ENCODE measurements at places on chromosomes 12 and 14. TPM values are rescaled to one million over a fixed set of nuclear protein-coding genes. Genes with fewer than 3 reads are reported as not detected.

GLRX5 gene
- total RNA-seq: 23.4 TPM

FAM181A gene
- total RNA-seq: not detected

LRFN5 gene
- not detected for total RNA-seq

TAS2R42 gene
- total RNA-seq: not detected

TBX5 gene
- total RNA-seq: not detected

PELI2 gene
- total RNA-seq: 24.9 TPM

GRCh38 chr12:9869307-9870161, at the start of gene CLEC2B:
CLEC2B (minus strand) TSS chr12:9869354.
- no peaks in the 10 kb centered on the region for H3K27me3 ChIP-seq
- H3K4me3 ChIP-seq: peak within 1 kb of the TSS; percentile 99
- DNase-seq: peak; percentile 80
- peak within 1 kb of the TSS; percentile 99 for H3K27ac ChIP-seq
- H3K36me3 ChIP-seq: no peaks in the 10 kb centered on the region

DNA sequence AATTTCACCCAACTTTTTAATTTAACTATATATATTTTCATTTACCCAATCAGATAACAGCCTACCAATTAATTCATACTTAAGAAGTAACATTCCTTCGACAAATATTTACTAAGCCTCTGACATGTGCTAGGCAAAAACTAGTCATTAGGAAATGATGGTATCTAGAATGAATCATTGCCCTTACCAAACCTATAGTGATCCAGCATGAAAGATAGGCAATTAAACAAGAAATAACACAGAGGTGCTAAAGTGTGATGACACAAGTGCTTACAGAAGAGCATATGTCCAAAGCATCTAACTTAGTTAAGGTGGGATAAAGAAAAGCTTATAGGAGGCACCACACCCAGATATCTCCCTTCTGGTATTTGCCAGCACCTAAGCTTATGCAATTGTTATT, 166.5 kb upstream of the RASSF8 start:
- H3K4me1 ChIP-seq: no peaks in the 10 kb centered on the region
- no peaks in the 10 kb centered on the region for H3K27me3 ChIP-seq
- H3K36me3 ChIP-seq: no peaks in the 10 kb centered on the region
- H3K27ac ChIP-seq: no peak overlapping the region
- DNase-seq: no peak

DNA sequence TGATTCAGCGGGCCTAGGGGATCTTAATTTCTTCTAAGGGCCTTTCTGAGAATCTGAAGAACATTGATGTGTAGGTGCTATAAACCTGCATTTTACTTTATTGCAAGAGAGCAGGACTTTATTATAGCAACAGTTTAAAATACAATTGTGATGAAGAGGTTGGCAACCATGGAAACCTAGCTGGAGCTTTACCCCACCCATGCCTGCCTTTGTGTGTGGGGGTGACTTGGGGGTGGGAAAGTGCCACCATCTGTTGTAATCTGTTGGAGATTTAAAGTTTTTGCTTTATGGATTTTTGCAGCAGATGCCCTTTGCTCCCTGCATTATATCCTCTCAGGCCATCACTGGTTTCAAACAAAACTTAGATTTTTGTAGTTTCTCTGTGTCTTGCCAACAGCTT, 64.6 kb downstream of the ATG14 start:
- peaks cover 17% of the 10 kb centered on the region for H3K36me3 ChIP-seq
- H3K27me3 ChIP-seq: no peaks in the 10 kb centered on the region
- no peak for DNase-seq
- no peak overlapping the region for H3K27ac ChIP-seq
- peaks cover 3% of the 10 kb centered on the region for H3K4me1 ChIP-seq

DNA sequence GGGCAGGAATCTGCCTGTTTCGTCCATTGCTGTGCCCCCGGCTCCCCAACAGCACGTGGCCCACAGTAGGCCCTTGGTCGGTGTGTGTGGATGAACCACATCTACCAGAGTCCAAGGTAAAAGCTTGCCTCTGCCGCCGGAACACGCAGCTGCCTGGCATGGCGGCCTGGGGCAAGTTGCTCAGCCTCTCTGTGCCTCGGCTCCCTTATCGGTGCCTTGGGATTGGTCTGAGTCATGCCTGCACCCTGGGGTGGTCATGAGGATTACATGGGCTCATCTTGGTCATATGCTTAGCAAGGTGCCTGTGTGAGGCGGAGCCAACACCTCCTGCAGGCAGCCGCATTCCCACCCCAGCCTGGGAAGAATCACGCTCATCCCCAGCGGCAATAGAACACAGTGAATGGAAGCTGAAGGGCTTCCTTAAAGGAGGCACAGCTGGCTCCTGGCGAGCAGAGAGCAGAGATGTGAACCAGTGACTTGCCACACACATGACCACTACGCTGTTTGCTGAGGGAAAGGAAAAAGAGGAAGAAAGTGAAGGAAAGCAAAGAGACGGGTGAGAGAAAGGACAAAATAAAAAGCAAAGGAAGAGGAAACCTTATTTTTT, 5.5 kb upstream of the SCARB1 start:
- no peak overlapping the region for H3K27ac ChIP-seq
- no peaks in the 10 kb centered on the region for H3K27me3 ChIP-seq
- H3K4me3 ChIP-seq: no peak overlapping the region
- H3K4me1 ChIP-seq: peaks cover 12% of the 10 kb centered on the region
- H3K36me3 ChIP-seq: no peaks in the 10 kb centered on the region

DNA sequence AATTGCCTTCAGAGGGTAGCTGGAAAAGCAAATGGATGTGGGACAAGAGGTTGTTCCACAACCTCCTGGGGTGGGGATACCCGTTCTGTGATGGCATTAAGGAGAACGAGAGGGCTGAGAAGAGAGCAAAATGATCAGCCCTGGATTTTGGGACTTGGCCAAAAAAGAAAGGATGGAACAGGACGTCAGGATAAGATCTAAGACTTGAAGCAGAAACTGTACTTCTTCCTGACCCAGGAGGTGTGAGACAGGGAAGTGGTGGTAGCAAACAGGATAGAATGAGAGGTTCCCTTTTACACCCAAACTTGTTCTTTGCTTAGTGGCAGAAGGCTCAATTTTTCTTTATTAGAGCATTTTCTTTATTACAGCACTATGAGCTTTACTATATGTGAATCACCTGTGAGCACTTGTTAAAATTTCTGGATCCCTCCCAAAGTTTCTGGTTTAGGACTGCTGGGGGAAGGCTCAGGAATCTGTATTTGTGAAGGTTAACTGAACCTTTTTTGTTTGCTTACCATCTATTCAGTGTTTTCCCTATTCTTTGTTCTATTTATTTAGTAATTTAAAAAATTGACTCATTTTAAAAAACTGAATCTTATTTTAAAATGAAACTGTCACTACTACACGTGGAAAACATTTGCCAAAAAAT, 59.2 kb downstream of the ERC1 start:
- H3K27me3 ChIP-seq: no peaks in the 10 kb centered on the region
- no peak overlapping the region for H3K27ac ChIP-seq
- no peak overlapping the region for H3K4me3 ChIP-seq
- H3K4me1 ChIP-seq: no peaks in the 10 kb centered on the region
- no peaks in the 10 kb centered on the region for H3K36me3 ChIP-seq

GRCh38 chr12:34163443-34163842, 141.1 kb downstream of the ALG10 start:
- no peaks in the 10 kb centered on the region for H3K4me1 ChIP-seq
- no peak overlapping the region for H3K27ac ChIP-seq
- no peak overlapping the region for H3K4me3 ChIP-seq
- no peak for DNase-seq

DNA sequence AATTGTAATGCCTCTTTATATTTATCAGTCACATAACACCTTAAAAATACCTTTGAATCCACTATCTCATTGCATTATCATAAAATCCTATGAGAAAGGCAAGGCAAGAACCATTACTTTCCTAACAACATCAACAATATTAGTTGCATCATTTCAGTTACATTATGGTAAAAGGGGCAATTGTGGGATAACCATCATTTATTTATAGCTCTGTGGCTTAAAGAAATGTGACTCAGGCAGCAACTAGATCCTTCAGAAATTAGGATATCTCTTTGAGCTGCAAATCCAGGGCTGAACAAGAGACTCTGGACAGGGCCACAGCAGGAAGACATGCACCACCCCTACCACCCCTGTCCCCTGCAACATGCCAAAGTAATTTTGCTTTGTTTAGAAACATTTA, 36.4 kb downstream of the EPS8 start:
- no peaks in the 10 kb centered on the region for H3K4me1 ChIP-seq
- no peak overlapping the region for H3K27ac ChIP-seq
- no peaks in the 10 kb centered on the region for H3K36me3 ChIP-seq
- H3K4me3 ChIP-seq: no peak overlapping the region

GRCh38 chr12:68306564-68306963, 25.6 kb downstream of the MDM1 start:
- H3K27ac ChIP-seq: no peak overlapping the region
- H3K36me3 ChIP-seq: peaks cover 33% of the 10 kb centered on the region
- H3K27me3 ChIP-seq: no peaks in the 10 kb centered on the region
- no peaks in the 10 kb centered on the region for H3K4me1 ChIP-seq
- DNase-seq: no peak

DNA sequence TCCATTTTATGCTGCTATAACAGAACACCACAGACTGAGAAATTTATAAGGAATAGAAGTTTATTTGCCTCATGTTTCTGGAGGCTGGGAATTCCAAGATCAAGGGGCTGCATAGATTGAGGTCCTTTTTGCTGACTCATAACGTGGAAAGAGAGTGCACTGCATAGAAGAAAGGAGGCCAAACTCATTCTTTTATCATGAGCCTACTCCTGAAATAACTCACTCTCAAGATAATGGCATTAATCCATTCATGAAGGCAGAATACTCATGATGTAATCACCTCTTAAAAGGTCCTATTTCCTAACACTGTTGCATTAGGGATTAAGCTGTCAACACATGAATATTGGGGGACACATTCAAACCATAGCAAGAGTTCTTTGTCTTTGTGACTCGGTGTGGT, 60.0 kb upstream of the FBXO33 start:
- no peak overlapping the region for H3K27ac ChIP-seq
- H3K4me1 ChIP-seq: no peaks in the 10 kb centered on the region
- no peaks in the 10 kb centered on the region for H3K36me3 ChIP-seq
- no peak overlapping the region for H3K4me3 ChIP-seq
- H3K27me3 ChIP-seq: no peaks in the 10 kb centered on the region

DNA sequence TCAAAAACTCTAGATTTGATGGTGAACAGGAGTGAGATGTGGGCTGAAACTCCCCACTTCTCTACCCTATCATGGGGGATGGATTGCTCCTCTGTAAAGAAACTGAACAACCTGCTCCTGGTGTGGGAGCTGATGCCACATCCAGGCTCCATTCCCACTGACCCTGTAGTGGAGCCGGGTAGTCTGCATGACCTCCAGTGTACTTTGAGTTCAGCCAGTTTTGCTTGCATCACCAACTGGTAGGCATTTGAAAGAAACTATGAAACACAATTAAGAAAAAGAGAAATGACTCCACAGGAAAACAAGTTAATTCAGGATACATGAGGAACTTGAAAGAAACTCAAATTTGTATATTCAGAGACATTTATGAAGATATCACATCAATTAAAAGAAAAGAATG, 27.3 kb upstream of the EMP1 start:
- peaks cover 10% of the 10 kb centered on the region for H3K4me1 ChIP-seq
- no peak overlapping the region for H3K27ac ChIP-seq
- no peak for DNase-seq
- H3K36me3 ChIP-seq: no peaks in the 10 kb centered on the region

GRCh38 chr14:66507722-66508546, at the start of gene GPHN:
GPHN (plus strand) TSS chr14:66508147.
- peaks cover 17% of the 10 kb centered on the region for H3K4me1 ChIP-seq
- peak within 1 kb of the TSS; percentile 76 for H3K4me3 ChIP-seq
- DNase-seq: peak; percentile 91
- H3K27ac ChIP-seq: peak within 1 kb of the TSS; percentile 64
- H3K27me3 ChIP-seq: peaks cover 6% of the 10 kb centered on the region

GRCh38 chr14:76413962-76414600, 38.1 kb downstream of the ESRRB start:
- H3K36me3 ChIP-seq: no peaks in the 10 kb centered on the region
- H3K4me3 ChIP-seq: no peak overlapping the region
- no peak overlapping the region for H3K27ac ChIP-seq
- no peaks in the 10 kb centered on the region for H3K4me1 ChIP-seq
- peaks cover 6% of the 10 kb centered on the region for H3K27me3 ChIP-seq

DNA sequence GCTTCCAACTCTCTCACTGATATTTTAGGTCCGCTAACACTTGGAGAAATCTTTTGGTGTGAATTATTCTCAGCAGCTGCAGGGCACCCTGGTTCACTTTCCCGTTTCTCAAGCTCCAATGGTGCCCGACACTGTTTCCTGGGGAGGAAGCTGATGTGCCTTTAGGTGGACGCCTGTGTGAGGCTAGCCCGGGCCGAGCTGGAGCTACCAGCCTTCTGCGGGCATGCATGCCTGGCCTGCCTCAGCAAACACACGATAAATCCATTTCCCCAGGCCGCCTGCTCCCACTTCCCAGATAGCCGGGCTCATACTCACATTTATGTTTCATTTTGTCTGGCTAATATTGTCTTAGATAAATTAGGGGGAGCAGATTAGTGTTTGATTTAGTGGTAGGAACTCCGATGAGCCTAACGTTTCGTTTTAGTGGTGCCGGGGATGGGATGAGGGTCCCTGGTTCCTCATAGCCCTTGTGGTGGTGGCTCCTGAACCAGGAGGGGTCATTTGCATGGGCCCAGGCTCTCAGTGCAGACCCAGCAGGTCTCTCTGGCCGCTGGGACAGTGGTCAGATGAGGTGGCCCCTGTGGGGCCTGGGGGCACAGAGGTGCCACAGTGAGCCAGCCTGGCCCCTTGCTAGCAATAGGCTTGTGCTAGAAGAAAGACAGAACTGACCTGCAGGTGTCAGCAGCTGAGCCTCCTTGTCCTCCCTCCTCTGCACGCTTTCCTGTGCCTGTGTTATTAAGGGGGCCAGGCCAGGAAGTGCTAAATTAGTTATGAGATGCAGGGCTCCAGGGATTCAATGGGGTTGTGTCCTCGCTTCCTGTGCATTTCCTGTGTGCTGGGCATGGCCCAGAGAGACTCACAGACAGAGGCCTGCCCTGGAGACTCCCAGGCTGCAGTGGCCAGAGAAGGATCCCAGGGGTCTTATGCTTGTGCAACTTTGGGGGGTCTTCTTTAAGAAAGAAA, 88.3 kb downstream of the KIF26A start:
- no peak overlapping the region for H3K27ac ChIP-seq
- no peak for DNase-seq
- H3K36me3 ChIP-seq: no peaks in the 10 kb centered on the region

DNA sequence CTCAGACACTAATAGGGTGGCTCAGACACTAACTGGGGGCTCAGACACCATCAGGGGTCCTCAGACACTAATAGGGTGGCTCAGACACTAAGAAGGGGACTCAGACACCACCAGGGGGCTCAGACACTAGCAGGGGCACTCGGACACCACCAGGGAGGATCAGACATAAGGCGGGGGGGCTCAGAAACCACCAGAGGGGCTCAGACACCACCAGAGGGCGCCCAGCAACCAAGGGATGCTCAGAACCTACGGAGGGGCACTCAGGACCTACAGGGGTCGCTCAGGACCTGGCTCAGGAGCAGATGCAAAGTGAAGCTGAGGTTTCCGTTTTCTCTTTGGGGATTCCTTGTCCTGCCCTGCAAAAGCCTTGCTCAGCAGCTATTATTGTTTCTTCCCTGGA, 448.5 kb downstream of the TMEM121 start:
- no peaks in the 10 kb centered on the region for H3K36me3 ChIP-seq
- peaks cover 5% of the 10 kb centered on the region for H3K4me1 ChIP-seq
- H3K27ac ChIP-seq: no peak overlapping the region
- DNase-seq: peak; percentile 87

GRCh38 chr14:25431211-25432076, 381.5 kb upstream of the STXBP6 start:
- no peaks in the 10 kb centered on the region for H3K36me3 ChIP-seq
- H3K27ac ChIP-seq: no peak overlapping the region
- H3K4me3 ChIP-seq: no peak overlapping the region
- DNase-seq: no peak
- no peaks in the 10 kb centered on the region for H3K4me1 ChIP-seq
- no peaks in the 10 kb centered on the region for H3K27me3 ChIP-seq

- no peak overlapping the region for H3K27ac ChIP-seq
- H3K27me3 ChIP-seq: peaks cover 64% of the 10 kb centered on the region
- no peak overlapping the region for H3K4me3 ChIP-seq
- H3K36me3 ChIP-seq: no peaks in the 10 kb centered on the region
Observed at GRCh38 chr14:54673193-54674045, 106.5 kb downstream of the SAMD4A start.

Measured in natural killer cell (primary cell).